ENCODE measurements at places on chromosomes 6 and 20.

GRCh38 chr20:56766528-56766927 lies 137.4 kb downstream of the TFAP2C start:
- DNase-seq = no peak

- no peak for DNase-seq
Measured at GRCh38 chr6:8879334-8879733, 444.0 kb upstream of the SLC35B3 start.

DNA sequence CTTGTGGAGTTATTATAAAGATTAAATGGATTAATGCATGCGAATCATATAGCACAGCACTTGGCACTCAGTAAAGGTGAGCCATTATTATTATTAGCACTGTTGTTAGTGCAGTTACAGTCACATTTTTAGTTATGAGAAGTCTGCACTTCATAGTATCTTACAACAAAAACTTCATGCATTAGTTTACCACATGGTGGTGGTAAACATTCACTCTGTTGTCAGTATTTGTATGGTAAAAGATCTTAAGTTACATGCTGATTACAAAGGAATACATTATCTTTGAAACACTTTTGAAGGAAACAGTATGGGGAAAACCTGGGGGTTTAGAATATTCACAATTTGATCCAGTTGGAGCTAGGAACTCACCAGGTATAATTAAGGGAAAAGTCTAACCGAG lies 20.8 kb downstream of the TMEM14A start:
- no peak for DNase-seq

DNA sequence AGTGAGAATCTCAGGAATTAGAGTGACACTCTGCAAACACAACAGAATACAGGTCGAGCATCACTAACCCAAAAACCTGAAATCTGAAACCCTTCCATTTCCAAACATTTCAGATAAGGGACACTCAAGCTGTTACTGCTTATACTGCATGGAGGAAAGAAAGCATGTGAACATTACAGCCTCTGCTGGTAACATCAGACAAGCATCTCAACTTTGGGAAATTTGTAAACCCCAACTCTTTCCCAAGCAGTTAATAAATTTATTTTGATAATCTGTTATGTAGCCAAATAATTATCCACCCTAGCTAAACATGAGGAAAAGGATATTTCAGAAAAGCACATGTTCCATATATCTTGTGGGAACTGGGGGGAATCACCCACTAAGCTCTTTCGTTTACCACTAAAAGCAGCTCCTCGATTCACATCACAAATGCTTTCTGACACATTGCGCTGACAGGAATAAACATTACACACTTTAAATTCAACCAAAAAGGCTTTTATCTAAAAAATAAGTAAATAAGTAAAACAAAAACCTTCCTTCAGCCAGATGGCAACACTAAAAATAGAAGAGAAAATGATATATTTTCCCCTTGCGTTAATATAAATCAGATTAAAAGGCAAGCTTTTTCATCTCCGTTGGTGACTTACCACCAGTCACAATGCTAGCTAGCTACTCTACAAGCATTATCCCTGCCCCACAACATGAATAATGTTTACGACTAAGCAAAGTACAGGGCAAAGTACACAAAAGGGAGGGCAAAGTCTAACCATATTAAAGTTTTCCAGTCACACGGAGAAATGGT lies 120.8 kb downstream of the MAP7 start:
- no peak for DNase-seq

DNA sequence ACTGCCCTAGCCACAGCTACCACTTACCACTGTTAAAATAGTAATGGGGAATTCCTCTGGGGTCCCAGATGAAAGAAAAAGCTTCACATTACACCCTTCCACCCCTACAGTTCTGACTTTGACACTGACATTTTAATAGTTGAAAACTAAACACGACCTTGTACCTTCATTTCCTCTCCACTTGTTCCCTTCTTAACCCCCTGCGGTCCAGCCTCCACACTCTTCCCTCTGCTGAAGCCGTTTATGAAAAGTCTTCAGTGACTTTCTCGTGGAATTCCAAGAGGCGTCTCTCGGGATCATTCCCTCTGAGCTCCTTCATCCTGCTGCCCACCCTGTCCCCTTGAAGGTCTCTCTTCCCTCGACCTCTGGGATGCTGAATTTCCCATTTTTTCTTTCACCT lies 36.6 kb upstream of the TIAM2 start:
- DNase-seq = no peak

DNA sequence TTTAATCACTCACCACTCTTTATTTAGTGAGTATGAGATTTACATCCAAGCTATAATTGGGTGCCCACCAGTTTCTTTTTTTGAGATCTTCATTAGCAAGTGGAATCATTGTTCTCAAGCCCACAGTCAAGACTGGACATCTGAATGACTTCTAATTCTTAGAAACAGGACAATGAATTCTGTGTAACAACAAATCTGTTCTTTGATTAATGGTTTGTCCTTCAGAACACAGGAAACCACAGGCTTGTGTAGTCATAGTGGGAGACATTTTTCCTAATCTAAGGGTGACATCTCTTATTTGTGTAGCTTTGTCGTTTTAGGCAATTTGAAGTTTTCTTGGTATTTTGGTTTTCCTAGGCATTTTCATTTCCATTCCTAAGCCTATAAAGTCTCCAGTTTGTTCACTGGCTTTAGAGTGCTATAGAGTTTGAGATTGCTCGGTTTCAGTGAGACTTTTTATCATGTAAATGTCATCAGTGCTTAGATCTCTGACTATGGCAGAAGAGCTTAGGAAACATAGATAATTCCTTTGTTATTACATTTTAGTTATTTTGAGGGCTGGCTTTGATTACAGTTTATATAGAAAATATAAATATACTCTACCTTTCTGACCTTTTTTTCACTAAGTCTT lies 903.9 kb upstream of the MAP3K7 start:
- no peak for DNase-seq

DNA sequence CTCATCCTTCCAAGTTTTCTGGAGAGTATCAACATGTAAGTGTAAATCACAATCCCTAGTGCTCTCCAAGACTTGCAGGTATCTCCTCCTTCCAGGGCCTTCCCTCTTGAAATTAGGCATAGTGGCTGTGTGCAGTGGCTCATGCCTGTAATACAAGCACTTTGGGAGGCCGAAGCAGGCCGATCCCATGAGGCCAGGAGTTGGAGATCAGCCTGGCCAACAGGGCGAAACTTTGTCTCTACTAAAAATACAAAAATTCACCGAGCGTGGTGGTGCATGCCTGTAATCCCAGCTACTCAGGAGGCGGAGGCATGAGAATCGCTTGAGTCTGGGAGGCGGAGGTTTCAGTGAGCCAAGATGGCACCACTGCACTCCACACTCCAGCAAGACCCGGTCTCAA lies 9.4 kb upstream of the ANGPT4 start:
- no peak for DNase-seq

GRCh38 chr20:44006578-44006977 lies 91.9 kb downstream of the TOX2 start:
- DNase-seq = no peak

DNA sequence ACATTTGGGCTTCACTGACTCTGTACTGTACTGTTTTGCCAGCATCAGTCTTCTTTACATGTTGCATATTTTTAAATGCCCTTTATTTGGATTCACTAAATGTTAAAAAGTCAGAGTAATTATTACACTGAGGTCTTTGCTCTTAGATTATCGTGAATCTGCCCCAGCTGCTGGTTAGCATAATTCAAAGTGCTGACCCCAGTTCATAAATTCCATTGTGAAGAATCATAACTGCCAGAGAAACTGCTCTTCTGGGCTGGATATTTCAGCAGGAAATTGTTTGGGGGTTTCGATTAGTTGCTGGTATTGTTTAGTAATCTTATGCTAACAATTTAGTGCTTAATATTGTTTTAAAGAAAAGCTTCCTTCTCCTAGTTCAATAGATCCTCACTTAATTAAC lies 682.1 kb upstream of the MAP3K7 start:
- no peak for DNase-seq

DNA sequence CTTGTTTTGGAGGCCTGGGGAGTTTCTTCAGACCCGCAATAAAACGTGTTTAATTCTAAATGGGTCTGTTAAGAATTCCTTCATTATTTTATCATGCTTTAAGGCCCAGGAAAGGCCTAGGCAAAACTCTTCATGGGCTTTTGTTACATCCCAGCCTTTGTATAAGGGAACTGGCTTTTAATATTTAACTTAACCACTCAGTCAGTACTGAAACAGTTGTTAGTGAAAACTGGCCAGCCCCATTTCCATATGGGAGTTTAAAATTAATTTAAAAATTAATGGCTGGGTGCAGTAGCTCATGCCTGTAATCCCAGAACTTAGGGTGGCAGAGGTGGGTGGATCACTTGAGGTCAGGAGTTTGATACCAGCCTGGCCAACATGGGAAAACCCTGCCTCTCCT lies 213.2 kb upstream of the FKBP1C start:
- no peak for DNase-seq

- DNase-seq = no peak
Measured at GRCh38 chr6:72861935-72862432, 240.1 kb downstream of the KCNQ5 start.

DNA sequence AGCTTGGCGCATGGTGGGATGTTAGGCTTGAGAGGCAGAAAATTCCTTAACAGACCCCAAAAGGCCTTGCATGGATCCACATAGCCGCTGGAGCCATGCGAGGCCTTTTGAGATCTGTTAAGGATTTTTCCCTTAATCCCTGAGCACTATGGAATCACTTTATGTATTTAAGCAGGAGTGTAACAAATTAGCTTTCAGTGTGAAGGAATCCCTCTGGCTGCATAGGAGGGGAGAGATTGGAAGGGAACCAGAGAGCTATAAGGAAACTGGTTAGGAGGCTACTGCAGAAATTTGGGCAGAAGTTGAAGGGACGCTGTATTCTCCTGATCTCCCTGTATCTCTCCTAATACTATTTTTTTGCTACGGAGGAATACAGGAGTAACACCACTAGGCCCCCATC lies 23.1 kb upstream of the NEDD9 start:
- no peak for DNase-seq

DNA sequence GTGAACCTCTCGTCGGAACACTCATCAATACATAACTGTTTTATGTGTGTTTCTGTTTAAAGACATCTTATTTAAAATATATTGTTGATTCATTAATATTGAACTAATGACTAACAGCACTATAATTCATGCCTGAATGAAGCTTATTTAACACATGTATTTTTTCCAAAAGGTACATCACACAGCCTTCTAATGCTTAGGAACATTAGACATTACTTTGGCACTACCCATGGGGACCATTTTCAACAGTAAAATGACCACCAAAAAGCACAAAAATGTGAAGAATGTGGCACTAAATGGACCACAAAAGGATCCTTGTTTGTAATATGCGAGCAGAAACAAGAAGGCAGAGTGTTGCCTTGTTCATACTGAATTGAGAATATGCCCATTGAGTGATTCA lies 109.2 kb downstream of the CEP57L1 start:
- no peak for DNase-seq

DNA sequence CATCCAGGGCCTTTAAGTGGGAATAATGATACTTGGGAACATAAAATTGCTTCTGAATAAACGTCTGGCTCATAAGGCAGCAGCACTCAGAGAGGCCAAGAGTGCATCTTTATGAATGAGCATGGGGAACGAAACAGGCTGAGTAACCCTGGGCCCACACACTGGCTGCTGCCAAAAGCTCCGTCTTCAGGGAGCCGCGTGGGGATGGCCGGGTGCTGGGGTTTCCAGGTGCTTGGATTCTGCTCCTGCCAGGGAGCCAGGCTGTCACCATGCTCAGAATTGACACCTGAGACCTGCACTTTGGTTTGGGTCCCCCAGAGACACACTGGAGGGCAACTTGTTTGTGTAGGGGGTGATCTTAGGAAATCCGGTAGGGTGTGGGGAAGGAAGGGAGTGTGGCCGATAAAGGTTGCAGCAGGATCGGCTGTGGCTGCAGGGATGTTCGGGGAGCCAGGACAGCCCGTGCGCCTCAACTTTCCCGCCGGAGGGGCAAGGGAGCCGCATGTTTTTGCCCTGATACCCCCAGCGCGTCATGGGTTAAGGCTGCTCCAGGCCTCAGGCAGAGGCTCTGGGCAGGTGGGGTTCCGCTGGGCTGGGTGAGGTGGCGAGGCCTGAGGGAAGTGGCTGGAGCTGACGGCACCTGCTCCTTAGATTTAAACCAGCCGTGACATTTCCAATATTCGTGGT lies 101.8 kb downstream of the YTHDF1 start:
- DNase-seq = no peak

- no peak for DNase-seq
Measured at GRCh38 chr20:63099456-63100173, 92.9 kb upstream of the BHLHE23 start.

DNA sequence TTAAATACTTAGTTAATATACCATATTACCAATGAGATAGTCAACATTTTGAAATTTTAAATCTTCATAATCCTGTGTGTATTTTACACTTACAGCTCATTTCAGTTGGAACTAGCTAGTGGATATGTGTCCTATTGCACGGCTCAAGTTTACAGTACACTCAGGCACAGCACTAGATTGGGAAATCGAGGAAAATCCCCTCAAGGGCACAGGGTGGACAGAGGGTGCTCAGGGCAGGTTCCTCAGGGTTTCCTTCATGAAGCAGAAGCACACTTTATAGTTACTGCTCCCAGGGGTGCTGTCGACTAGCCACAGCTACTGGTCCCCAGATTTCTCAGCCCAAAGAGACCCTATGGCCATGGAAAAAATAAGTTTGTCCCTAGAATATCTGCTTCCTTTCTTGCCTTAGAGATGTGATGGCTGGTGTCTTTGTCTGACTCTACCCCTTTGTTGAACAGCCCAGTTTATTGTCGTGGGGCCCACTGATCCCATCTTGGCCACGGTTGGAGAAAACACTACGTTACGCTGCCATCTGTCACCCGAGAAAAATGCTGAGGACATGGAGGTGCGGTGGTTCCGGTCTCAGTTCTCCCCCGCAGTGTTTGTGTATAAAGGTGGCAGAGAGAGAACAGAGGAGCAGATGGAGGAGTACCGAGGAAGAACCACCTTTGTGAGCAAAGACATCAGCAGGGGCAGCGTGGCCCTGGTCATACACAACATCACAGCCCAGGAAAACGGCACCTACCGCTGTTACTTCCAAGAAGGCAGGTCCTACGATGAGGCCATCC lies 1.5 kb downstream of the BTN2A1 start:
- no peak for DNase-seq

DNA sequence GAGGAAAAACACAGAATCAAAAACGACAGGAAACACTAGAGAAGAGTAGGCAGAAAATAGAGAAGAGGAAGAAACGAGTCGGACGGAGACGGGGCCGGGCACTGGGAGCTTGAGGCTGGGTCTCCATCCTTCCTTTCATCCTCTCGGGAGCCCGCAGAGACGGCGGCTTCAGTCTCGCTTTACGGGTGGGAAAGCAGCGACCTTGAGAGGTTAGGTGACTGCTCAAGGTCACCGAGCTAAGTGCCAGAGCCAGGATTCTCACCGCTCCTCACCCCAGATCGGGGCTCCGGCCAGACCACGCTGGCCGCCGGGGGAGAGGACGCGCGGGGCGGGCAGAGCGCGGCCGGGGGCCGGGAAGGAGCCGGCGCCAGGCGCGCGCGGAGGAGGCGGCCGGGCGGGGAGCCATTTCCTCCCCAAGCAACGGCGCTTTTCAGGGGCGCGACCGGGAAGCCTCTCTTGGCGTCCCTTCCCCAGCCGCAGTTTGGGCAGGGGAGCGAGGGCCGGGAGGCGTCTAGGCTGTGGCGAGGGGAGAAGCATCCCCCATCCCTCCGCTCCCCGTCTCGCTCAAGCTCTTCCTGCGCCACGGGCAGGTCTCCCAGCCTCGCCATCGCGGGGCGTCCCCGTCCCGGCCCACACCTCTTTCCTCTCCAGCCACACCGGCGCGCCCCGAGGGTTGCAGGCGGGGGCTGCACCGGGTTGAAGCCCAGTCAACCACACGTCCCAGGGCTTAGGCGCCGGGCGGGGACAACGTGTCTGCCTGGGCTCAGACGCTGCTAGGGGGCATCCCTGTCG lies 24.1 kb upstream of the MAP3K7 start:
- DNase-seq = peak; percentile 43

Measured in COR-L47 (cell line).